Stimulated activated CD4-positive, alpha-beta T cell treated with anti-CD3 and anti-CD28 coated beads, Interleukin-4, amount 100 ng/mL, for 24 hours (primary cell): ENCODE measurements at places on chromosomes 12 and 14.

DNA sequence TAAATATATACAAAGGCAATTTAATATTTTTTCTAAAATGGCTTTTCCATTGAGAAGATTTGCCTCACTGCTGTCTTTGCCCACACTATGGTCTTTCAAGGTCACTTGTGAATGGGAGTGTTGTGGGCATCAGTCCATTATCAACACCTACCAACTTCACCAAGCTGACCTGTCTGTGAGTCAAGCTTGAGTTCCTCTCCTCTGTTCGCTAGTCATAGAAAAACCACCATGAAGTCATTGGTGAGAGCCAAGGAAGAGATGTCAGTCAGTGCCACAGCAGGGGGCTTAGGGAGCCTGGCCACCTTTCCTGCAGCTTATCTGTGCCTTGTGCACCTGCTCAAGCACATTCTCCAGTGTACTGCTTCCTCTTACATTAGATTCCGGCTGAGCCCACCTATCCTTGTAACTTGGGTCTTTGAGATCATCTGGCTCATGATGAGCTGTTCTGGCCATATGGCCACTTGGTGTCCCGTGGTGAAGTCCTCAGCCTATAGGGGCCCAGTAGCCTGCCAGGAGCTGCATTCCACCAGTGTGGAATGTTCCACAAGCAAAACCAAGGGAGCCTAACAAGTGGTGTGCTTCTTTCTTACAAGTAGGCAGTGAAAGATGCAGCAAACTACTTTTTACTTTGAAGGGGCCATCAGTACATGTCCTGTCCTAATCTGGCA, 80.8 kb upstream of the C12orf71 start:
- no peak for DNase-seq

- DNase-seq = peak; percentile 66
These were observed 9.1 kb upstream of the NEMF start for GRCh38 chr14:49861699-49862088.

- DNase-seq = no peak
These were observed 100.0 kb upstream of the SFSWAP start for GRCh38 chr12:131610891-131611290.

DNA sequence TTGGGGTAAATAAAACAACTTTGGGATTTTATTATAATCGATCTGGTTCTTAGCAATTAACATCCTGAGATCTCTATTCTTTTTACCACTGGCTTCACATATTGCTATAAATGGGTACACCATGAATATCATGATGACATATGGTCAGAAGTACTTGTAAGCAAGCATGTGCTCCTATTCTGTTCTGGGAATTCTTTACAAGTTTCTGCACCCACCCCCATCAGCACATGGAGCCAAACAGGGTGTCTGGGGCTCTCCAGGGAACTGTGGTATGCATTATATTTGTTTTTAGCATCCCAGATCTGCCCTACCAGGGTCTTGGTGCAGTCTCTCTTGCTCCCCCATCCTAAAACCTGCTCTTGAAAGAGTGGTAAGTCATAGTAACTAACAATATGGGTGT, 31.3 kb downstream of the DMAC2L start:
- no peak for DNase-seq
